ENCODE measurements at places on chromosomes 13 and 19.

- no peak for DNase-seq
Measured at GRCh38 chr19:16069813-16070365, 6.4 kb upstream of the TPM4 start.

GRCh38 chr13:95624020-95624419 lies 20.5 kb downstream of the DZIP1 start:
- DNase-seq: peak; percentile 33

DNA sequence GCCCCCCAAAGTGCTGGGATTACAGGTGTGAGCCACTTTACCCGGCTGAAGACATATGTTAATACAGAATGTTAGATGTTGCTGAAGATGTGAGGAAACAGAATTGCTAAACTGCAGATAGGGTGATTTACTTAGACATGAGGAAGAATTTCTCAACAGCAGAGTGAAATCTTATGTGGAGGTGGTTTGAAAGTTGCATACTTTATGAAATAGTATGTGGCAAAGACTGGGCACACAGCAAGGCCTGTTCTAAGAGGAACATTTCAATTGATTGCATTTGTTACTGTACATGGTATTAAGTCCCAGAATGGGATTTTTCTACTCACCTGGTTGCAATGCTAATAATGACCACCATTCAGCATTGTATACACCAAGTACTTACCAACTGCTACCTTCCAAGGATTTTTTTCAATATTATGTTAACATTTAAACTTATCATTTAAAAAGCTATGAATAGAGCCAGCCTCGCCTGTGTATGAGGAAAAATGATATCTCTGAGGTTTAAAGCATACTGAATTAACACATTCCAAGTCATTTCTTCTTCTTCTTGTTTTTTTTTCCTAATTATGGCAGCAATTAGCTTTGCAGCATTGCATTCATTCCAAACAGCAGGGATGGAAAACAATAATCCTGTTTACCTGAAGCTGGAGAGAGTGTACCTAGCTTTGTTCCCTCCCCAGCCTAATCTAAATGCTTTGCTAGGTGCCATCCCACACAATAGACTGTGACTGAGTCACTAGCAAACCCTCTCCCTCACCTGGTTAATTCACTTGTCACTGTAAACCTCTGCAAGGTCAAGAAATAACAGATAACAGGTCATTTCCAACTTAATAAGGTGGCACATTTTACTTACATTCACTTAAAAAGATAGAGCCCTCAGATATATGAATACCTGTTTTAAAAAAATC lies 19.4 kb upstream of the KLF5 start:
- DNase-seq: no peak

- no peak for DNase-seq
Measured at GRCh38 chr13:99380921-99381645, 73.9 kb upstream of the GPR183 start.

GRCh38 chr13:45861322-45861721 lies 9.8 kb upstream of the SIAH3 start:
- DNase-seq: no peak

- no peak for DNase-seq
Measured at GRCh38 chr13:35787937-35788336, 311.4 kb upstream of the MAB21L1 start.

- no peak for DNase-seq
Measured at GRCh38 chr13:48570216-48570828, 37.4 kb upstream of the RCBTB2 start.

GRCh38 chr19:1270213-1270853 lies 1.2 kb downstream of the CIRBP start:
- DNase-seq: no peak

DNA sequence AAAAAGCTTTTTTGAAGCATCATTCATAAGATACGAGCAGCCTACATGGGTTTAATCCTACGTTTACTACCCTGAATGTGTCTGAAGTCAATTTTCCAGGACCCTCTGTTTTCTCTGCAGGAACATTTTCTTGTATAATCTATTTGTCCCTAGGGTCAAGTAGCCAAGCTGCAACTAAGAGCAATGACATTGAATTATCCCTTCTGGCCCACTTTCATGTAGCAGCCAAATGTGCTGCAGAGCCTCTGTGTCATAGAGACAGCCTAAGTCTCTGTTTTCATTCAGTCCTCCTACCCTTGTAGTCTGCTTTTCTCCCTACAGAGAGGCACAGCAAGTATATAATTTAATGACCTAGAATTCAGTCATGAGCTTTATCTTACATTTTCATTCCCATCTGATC lies 82.1 kb downstream of the ZAR1L start:
- DNase-seq: no peak

GRCh38 chr19:30077851-30078355 lies 135.9 kb downstream of the URI1 start:
- DNase-seq: no peak

DNA sequence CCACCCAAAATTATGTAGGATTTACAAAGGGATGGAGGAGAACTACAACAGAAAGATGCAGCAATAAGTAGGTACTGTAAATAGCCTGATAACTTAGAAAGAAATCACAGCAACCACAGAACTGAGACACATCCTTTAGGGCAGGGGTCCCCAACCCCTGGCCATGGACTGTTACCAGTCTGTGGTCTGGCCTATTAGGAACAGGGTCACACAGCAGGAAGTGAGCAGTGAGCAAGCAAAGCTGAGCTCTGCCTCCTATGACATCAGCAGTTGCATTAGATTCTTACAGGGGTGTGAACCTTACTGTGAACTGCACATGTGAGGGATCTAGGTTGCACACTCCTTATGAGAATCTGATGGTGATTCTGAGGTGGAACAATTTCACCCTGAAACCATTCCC lies 997.6 kb downstream of the DIAPH3 start:
- no peak for DNase-seq

DNA sequence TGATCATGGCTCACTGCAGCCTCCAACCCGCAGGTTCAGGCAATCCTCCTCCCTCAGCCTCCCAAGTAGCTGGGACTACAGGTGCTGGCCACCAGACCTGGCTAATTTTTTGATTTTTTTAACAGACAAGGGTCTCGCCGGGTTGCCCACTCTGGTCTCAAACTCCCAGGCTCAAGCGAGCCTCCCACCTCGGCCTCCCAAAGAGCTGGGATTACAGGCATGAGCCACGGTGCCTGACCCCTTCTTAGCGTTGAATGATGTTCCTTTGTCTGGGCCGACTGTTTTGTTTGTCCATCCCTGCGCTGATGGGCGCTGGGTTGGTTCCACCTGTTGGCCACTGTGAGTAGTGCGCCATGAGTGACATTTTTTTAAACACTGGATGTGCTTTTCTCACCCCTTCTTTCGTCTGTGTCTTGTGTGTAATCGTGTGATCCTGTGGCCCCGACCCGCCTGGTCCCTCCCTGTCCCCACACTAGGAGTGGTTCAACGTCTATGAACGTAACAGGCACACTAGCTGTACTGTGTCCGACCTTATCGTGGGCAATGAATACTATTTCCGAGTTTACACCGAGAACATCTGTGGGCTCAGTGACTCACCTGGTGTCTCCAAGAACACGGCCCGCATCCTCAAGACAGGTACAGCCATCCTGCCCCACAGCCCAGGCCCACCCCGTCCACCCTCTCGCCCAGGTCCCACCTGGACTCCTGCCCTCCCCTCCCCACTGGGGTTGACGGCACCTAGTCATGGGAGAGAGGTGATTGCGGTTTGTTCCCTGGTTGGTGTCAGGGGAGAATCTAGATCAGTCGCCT lies 15.0 kb upstream of the EMC10 start:
- DNase-seq: peak; percentile 43

GRCh38 chr19:5974721-5975387 lies 3.1 kb downstream of the RANBP3 start:
- no peak for DNase-seq

- DNase-seq: no peak
Measured at GRCh38 chr19:17775245-17775927, 19.6 kb upstream of the B3GNT3 start.

DNA sequence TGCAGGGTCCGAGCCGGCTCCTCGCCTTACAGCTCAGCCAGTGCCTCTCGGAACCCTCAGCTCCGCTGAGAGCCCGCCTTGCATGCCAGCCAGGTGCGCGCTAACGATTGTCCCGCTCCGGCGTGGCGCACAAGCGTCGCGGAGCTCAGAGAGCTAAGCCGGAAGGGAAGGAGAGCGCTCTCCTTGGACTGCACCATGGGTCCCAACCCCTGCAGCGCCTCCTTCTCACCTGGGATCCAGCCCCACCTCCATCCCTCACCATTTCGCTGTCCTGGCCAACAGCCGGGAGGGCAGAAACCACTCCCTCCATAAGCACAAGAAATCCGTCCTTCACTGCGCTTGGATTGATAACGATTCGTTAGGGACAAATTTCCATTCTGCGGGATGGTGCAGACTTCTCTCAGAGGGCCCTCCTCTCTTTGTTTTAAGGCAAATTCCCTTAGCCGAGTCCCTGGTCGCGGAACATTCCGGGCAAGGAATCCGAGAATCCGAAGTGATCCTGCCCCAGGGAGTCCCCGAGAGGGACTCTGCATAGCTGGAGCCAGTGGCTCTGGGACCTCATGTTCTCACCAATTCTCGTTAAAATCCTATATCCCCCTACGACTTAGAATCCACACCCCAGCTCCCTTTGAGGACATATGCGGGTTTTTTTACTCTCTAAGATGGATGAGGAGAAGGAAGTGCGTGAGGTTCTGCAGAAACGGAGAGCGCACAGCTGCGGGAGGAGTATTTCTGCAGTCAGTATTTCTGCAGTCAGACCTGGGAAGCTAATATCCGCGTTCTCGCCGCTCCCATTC lies 2.8 kb downstream of the GSX1 start:
- DNase-seq: no peak

DNA sequence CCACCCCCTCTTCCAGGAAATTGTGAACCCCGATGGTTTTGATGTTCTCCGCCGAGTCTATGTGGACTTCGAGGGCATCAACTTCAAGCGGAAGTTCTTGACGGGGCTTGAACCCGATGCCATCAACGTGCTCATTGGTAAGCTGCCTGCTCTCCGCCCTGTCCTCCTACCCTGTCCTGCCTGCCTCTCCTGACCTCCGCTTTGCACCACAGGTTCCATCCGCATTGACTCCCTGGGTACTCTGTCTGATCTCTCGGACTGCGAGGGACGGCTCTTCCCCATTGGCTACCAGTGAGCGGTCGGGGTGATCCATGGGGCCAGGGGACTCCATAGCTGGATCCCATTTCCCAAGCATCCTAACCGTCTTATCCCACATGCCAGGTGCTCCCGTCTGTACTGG lies 11.9 kb downstream of the IGFLR1 start:
- DNase-seq: no peak

DNA sequence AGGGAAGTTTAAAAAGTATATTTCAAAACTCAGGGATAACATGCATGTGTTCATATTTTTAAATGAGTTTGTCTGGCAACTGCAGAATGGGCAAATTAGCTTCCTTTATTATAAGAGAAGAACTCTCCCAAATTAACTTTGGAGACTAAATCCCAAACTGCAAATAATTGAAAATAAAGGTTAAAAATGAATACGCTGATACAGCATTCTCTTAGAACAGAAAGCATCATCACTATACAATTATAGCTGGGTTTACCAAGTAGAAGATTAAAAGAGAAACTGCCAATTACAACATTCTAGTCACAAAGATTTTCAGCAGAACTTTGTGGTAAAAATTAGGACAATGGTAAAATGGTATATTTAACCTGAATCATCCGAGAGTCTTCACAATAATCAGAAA lies 73.3 kb downstream of the OLFM4 start:
- no peak for DNase-seq

DNA sequence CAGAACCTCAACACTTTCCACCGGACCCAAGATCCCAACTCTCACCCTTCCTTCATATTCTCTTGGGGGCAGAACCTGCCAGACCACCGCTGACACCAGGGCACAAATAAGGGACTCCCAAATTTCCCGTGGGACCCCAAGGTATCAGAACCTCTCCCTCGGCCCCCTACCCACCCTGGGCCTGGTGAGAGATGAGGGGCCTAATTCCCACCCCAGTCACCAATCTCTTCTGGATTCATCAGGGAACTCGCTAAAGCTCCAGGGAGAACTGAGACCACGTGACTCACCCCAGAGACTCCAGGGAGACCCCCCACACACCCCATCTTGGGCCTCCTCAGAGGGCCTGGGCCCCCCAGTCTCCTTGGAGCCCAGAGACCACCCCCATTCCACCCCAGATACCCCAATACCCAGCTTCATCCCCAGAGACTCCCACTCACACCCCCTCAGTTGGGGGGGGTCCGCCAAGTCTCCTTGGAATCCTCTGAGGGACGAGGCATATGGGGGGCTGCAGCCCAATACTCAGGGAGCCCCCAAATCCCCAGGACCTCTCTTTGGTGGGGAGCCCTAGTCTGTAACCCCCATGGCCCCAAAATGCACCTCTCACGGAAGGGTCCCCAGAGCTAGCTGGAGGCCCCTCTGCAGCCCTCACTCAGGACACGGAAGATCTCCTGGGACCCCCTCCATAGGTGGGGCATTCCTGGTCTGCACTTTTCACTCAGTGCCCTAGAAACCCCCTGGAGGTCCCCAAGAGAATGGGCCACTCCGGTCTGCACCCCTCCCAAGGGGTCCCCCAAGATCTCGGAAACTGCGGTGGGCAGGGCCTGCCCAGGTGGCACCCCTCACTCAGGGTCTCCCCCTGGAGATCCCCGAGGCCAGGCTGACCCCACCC lies 1.6 kb downstream of the LMNB2 start:
- no peak for DNase-seq

GRCh38 chr13:113995051-113995601 lies 21.2 kb upstream of the C13orf46 start:
- DNase-seq: no peak

DNA sequence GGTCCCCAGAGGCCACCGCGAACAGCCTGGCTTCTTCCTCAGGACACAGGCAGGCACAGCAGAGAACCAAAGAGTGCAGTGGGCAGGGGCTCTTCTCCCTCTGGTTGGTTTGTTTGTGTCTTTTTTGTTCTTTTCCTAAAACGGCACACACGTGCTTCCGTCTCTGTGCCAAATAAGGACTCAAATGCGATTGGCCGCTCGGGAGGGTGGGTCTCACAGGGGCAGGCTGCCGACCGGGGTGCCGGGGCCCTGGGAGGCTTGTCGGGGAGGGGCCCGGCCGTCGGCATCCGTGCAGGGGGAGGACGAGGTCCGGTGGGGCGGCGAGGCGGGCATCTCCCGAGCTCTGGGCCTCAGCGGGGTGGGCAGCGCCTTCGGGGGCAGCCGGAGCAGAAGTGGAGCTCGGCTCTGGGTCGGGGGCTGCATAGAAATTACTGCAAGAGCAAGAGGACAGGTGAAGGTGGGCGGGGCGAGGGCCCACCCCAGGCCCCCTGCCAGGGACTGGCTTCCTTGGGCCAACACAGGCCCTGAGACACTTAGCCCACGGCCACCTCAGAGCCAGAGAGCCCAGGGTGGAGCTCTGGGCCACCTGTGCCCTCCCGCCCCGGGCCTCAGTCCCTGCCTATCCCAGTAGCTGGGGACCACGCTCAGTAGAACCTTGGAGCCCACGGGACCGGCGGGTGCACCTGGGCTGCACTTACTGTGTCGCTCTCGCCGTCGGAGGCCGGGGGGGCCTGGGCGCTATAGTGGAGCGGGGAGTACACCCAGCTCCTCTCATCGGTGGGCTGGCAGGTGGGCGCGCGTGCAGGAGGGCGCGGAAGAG lies 6.4 kb upstream of the CACTIN start:
- DNase-seq: no peak

- no peak for DNase-seq
Measured at GRCh38 chr19:11195681-11196080, 1.7 kb downstream of the KANK2 start.
